Body of pancreas (tissue), 4 donors: ENCODE measurements at places on chromosomes 12 and 14.
A peak's percentile ranks its signal among the peaks of the same experiment; 100 is the strongest.

DNA sequence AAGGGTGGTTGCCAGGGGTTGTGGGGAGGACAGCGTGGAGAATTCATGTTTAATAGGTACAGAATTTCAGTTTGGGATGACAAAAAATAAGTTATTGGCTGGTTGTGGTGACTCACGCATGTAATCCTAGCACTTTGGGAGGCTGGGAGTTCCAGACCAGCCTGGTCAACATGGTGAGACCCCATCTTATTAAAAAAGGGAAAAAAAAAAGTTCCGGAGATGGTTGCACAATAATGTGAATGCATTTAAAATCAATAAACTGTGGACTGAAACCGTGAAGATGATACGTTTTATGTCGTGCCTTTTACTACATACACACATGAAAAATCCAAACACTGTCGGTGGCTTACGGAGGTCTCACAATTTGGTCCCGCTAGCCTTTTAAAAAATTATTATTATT lies 20.5 kb downstream of the GALNT6 start:
- no peak for DNase-seq

- DNase-seq: no peak
These were observed 352.9 kb upstream of the OR4E1 start for GRCh38 chr14:22026527-22026926.

DNA sequence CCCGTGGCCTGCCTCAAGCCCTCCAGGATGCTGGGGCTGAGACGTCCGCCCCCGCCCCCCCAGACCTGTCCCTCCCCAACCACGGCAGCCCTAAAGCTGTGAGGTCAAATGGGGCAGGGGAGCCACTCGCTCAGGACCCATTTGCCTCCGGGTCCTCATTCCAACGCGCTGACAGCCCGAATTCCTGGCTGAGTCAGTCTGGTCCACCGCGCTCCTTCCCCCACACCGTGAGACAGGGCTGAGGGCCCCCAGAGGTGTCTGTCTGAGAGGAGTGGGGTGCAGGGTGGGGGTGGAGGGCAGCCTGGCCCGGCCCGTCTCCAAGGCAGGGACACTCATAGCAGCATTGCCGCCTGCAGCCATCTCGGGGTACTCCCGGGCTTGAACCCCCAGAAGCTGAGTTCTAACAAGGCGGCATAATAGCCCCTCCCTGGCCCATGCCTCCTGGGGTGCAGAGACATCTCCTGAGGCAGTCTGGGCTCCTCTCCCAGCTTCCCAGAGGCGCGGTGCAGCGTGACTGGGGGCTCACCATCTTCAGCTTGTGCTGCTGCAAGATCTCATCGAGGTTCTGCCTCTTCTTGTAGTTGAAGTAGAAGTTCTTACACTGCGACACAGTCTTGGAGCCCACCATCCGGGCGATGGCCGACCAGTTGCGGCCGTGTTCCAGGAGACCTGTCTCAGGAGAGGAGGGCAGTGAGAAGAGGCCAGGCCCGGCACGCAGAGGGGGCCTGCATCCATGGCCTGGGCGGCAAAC lies 90.5 kb downstream of the RFLNA start:
- no peak for DNase-seq

DNA sequence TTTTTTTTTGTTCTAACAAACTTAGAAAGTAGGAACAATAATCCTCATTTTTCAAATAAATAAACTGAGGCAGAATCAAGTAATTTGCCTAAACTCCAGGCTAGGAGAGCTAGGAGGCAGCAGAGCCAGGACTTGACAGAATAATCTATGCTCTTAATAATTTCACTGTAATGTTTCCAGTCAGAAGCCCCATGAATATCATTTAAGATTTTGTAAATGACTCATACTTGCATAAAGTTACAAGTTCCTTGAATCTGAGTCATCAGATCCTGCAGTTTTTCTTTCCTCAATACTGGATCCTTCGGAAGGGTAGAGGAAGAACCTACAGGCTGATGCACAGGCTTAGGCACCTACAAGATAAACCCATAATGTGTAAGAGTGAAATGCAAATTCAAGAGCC lies 29.0 kb downstream of the CAPRIN2 start:
- DNase-seq: no peak

- no peak for DNase-seq
These were observed 117.8 kb downstream of the MED13L start for GRCh38 chr12:116159593-116160200.

GRCh38 chr12:77229640-77230442 lies 164.5 kb upstream of the E2F7 start:
- DNase-seq: no peak

DNA sequence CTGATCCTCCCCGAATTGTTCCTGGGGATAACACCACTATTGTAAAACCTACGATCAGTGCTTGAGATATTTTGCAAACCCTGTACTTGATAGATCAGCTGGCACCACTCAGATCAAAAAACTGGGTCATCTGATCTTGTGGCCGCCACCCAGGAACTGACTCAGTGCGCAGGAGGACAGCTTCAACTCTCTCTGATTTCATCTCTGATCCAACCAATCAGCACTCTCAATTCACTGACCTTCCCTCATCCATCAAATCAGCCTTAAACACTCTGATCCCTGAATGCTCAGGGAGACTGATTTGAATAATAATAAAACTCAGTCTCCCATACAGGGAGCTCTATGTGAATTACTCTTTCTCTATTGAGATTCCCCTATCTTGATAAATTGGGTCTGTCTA lies 4.2 kb upstream of the XPOT start:
- no peak for DNase-seq

DNA sequence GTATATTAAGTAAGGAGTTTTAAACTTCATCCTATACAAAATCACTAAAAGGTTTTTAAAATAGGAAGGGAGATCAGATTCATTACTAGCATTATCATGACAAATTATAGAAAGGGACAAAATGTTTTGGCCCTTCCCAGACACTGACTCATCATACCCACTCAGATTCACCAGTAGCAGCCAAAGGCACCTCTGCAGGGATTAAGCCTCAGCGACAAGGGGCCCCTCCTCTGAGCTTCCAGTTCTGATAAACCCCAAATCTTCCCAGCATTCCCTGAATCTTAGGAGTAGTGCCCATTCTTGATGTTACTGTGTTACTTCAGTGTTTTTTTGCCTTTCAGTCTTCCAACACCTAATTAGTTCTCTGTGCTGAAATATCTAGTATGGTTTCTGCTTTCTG lies 14.5 kb downstream of the KRAS start:
- no peak for DNase-seq

DNA sequence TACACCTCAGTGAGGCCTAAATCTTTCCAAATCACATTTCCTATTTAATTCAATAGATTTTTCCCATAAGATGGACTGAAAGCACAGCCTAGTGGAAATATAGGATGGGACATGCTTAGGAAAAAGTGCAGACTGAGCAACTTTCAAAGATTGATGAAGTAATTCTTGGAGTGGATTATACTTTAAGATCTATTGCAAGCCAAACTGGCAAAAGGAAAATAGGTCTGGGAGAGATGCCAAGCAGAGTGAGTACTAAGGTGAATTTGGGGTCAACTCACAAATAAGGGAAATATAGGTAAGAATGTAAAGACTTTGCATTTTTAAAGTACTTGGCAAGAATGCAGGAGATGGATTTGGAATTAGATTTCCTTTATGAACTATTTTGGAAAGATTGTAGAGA lies 170.2 kb upstream of the FOXG1 start:
- DNase-seq: no peak

GRCh38 chr12:91885851-91886731 lies 259.6 kb downstream of the BTG1 start:
- DNase-seq: no peak

- no peak for DNase-seq
These were observed 991.9 kb downstream of the FLRT2 start for GRCh38 chr14:86521843-86522242.

DNA sequence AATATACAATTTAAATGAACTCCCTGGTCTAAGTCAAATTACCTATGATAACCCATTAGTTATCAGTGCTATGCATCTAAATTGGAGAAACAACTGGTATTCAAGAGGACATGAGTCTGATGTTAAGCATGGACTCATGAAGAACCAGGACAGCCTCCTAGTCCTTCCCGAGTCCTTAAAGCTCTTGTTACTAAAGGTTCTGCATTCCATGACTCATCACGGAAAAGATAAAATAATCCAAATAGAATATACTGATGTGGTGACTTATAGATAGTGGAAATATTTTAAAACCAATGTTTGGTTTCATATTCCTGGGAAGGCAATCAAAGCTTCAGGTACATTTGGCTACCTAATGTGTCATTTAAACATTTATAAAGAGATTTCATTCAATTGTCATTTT lies 117.2 kb upstream of the PMCH start:
- no peak for DNase-seq

DNA sequence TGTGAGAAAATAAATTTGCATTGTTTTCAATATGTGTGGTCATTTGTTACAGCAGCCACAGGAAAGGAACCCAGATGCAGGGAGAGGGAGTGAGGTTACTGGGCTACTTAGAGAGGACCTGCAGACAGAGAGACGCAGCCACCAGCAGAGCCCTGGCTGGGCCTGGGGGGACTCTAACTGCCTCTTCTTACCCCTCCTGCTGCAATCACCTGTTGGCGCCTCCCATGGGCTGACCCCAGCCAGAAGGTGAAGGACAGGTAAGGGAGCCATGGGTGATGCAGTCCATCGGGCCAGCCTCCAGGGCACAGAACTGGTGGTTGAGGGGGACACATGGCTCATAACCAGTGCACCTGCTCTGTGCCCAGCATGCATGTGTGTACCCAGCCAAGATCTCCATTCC lies 15.8 kb upstream of the RBM19 start:
- DNase-seq: no peak

DNA sequence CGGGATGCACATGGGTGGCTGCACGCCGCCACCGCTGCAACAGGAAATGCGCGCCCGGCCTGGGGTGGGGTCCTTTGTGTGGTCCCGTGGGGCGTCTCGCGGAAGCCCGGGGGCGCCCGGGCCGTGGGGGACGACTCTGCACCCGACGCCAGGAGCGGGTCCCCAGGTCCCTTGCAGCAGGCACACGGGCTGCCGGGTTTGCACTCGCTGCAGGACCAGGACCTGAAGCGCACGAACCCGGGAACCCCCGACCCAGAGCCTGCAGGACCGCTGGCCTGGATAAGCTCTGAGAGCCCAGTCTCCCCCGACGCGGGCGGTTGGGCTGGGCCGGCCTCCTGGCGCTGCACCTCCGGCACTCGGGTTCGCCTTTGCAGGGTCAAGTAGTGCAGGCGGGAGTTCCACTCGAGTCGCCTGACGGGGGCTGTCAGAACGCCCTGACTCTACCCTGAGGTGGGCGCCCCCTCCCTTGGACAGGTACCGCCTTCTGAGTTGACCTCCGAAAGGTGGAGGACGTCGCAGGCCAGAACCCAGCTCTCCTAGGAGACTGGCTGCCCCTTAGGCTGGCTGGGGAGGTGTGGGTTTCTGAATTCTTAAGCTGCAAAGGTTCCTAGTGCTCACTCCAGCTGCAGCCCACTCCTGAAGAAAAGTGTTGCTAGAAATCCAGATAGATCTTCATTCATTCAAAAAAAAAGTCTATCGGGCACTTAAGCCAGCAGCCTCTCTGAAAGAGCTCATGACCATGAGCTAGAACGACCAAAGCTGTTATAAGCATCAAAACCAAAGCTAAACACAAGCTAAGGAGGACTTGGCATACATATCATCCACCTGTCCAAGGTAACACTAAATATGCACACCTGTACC lies 68.0 kb downstream of the RNF34 start:
- peak; percentile 42 for DNase-seq

GRCh38 chr12:104057771-104058197 lies 6.5 kb upstream of the HCFC2 start:
- no peak for DNase-seq

DNA sequence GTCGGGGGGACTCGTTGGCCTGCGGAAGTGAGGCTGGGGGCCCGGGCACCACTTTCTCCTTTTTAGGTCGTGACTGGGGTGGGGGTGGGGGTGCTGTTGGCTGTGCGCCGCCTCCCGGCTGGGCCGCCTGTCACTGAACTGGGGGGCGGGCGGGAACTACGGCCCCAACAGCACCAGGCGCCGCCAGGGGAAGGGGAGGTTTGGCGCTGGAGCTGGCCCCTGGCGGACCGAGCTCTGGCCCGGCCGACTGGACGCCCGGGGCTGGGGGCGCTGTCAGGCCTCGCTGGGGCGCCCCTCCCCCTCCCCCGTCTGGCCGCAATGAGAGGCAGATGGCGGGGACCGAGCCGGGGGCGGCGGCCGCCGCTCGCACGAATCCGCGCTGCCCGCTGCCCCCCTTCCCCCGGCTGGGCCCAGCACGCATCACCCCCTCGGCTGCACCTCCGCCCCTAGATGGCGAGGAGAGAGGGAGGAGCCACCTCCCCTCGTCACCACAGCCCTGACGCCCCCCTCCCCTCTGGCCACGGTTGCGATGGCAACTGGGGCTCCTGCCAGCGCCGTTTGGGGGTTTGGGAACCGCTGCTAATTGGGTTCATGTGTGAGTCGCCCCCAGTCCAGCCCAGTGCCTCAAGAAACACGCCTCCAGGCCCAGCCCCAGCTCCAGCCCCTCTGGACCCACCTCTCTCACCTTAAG lies 723 bp downstream of the NFATC4 start:
- peak; percentile 60 for DNase-seq

GRCh38 chr14:31280132-31280870 lies 72.7 kb upstream of the HECTD1 start:
- DNase-seq: no peak

- DNase-seq: no peak
These were observed 21.3 kb downstream of the DCAF4 start for GRCh38 chr14:72947366-72948160.

DNA sequence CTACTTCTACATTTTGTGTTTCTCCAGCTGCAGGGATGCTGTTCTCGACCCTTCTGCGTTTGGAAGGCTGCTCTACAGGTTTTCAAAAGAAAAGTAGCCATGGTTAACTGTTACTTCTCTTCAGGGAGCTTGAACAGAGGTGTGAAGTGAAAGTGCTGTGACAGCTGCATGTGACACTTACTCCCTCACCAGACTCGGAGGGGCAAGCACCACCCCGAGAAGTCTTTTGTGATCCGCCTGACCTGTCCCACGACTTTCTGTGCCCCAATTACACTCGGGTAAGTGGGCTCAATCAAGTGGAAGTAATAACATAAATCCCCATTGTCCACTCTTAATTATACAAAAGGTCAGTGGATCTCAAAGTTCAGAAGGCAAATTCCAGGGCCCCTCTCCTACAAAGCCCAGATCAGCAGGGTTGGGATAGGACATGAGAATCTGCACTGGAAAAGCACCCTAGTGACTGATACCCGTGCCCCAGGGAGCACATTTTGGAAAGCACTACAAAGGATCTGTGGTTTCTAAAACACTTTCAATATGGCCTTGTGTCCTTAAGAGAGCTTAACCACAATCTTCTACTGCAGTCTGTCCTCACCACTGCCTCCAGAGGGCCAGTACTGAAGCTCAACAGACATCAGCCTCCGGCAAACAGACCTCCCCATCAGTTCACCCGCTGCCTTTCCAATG lies 11.5 kb downstream of the FICD start:
- no peak for DNase-seq

GRCh38 chr14:76191297-76191696 lies 39.6 kb downstream of the GPATCH2L start:
- DNase-seq: no peak

DNA sequence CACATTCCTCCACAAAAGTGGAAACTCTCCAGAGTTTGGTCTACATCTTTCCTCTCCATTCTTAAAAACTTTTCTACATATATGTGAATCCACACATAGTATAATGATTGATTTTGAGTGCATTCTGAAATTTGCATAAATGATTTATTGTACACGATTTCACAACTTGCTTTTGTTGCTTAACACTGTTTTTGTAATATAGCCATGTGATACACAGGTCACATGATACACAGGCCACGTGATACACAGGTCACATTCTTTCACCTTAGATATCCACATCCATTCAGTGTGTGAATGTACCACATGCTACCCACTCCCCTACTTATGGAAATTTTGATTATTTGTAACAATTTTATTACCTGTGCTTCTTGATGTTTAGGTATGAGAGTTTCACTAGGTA lies 319.1 kb downstream of the ZFP36L1 start:
- DNase-seq: peak; percentile 88
